ENCODE measurements at places on chromosomes 12 and 14.

DNA sequence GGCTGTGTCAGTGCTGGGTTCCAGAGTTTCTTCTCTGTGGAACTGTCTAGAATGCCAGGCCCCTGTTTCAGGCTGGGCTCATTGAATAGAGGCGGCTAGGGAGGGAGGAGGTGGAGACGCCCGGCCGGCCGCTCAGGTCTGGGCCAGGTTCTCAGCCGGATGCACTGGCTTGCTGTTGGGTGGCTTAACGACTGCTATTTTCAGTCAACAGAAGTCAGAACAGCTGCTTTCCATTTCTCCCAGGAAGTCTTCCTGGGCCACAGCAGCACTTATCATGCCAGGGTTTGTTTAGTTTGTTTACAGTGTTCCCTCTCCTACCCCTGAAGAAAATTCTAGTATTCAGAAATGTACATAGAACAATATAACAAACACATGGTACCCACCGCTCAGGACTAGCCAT is 26.0 kb upstream of the VPS37B start:
- no peak for DNase-seq

DNA sequence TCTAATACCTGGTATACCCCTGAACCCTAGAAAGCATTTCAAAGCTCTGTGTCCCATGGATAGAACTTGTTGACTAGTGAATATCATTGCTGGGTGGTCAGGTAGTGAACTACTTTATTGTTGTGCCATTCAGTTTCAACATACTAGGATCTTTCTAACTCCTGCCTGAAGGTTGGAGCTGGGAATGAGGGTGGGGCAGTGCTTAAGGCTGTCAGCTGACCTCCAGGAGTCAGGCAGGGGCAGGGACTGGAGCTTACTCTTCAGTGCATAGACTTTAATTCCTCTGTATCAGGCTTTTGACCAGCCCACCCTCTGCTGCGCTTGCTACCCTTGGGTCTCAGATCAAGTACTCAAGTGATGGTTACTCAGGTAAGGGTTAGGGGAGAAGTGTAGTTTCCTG is 102.6 kb upstream of the RFX4 start:
- no peak for DNase-seq

DNA sequence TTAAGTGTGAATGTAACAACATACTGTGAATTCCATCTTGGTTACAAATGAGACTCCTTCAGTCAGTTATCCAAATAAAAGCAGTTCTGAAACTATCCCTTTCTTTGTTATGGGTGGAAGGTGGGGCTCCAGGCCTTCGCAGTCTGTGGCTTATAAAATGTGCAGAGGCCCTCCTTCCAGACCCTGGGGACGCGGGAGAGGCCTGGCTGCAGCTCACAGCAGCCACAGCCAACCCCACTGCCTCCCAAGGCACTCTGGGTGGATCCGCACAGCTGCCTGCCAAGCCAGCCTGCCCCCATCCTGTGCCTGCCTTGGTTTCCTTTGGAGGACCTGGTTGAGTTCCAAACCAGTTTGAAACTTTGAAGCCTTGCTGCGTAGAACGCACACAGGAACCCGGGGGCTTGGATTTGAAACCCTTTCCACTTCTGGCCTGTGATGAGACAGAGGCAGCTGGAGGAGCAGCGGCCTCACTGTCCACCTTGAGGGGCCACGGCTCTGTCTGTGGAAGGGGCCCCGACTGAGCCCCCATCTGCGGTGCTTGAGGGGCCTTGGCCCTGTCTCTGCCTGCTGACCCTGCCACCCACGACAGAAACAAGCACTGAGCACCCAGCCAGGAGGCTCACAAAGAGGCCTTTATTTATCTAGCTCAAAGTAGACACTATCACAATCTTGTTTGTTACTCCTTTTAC is 30.4 kb downstream of the CCNK start:
- peak; percentile 62 for DNase-seq

- peak; percentile 60 for DNase-seq
These were observed 1.1 kb downstream of the LRP1 start for GRCh38 chr12:57129321-57129842.

DNA sequence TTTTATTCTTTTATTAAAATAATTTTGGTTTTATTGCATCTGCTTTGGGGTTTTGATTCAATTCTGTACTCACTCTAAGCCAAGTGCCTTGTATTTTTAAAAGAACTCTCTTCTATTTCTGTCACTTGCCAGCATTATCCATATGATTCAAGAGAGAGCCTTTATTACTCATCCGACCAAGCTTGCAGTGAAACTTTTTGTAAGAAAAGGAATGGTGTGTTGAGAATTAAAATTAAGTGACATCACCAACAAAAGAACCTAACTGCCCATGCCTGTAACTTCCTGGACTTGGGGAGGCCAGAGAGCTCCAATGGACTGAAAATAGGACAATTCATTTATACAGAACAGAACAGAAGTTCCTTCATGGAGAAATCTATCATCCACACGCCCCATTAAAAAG is 52.1 kb downstream of the GALNT4 start:
- DNase-seq: peak; percentile 77

DNA sequence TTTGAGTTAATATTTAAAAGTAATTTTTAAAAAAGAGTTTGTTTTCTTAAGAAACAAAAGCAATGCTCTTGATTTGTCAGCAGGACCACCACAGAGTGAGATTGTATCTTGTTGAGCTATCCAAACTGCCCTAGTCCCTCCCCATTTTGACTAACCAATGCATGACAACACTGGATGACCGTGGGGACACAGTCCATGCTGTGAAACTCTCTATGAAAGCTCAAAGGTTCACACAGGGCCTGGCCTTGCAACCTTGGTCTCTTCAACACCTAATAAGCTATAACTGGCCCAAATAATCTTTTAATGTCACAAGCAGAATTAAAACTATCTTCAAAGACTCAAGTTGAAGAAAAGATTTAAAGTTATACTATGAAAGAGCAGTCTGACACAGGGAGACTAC is 13.5 kb downstream of the ETFRF1 start:
- DNase-seq: no peak

- peak; percentile 47 for DNase-seq
These were observed 1.6 kb downstream of the CDH24 start for GRCh38 chr14:23055621-23056144.

DNA sequence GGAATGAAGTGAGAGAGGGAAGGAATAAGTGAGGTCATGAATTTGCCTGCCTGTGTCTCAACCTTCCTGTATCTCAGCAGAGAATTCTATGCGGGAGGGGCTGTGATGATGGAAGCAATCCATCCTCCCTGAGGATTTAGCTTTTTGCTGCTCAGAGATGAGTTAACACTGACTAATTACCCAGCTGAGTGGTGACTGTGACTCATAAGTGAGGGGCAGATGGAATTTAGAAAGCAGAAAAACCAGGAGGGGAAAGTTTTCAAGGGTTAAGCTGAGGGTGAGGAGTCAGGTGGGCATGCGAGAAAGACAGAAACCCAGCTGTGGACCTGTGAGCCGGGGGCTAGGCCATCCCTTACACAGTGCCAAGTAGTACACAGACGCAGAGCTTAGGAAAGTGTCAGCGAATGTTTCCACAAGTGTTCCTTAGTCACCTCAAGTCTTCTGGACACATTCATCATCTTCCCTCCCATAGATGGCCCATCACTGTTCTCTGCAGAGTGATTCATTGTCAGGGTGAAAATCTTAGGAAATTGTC is 277.9 kb downstream of the IPO8 start:
- DNase-seq: peak; percentile 86

GRCh38 chr12:79692860-79693577 is 2.3 kb upstream of the PAWR start:
- DNase-seq: peak; percentile 58

- DNase-seq: no peak
These were observed 206.8 kb downstream of the DACT1 start for GRCh38 chr14:58844544-58844943.

GRCh38 chr14:61444215-61444768 is 122.9 kb downstream of the PRKCH start:
- no peak for DNase-seq

- no peak for DNase-seq
These were observed at the start of gene MDGA2 for GRCh38 chr14:47675466-47676314. Gene MDGA2, minus strand, starts transcription at chr14:47675605.

GRCh38 chr14:83147006-83147405 is 1613.4 kb upstream of the SEL1L start:
- no peak for DNase-seq

DNA sequence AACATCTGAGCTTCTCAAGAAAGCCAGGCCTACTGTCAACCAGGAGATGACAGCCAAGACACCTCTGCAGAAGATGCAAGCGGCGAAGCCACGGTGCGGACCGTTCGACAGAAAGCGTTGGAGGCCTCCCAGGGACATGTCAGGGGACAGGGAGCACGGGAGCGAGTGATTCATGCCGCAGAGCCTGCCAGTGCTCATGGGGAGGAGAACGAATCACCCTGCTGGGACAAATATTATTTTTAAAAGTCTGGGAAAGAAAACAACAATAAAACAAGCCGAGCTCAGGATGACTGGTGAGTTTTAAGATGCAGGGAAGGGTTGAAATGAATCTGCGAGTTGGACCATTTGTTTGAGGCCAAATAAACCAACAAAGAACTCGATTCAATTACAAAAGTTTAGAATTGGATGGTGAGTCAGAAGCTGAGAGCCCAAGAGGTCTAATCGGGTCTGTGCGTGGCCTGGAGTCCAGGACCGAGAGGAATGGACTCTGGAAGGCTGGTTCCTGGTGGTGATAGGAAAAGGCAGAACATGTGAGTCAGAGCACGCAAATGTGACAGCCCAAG is 91.0 kb downstream of the RBM19 start:
- DNase-seq: no peak

DNA sequence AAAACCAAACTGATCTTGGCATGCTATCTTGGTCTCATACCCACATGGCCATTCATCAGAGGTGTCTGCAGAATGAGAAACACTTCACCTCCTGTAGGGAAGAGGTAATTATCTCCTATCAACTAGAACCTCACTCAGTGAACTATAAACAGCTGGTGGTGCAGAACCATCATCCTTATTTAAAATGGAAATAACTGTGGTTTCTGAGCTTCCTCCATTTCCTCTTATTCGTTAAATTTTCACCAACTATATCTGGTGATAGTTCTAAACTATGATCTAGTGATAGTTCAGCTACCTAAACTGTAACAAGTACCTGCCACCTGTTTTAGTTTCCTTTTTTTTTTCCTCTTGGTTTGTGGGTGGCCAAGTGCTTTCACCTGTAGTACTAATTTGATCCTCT is 218.5 kb downstream of the FUT8 start:
- DNase-seq: no peak

GRCh38 chr12:80321653-80322052 is 122.4 kb upstream of the PTPRQ start:
- DNase-seq: peak; percentile 69

GRCh38 chr12:27751386-27752047 is 28.5 kb upstream of the KLHL42 start:
- no peak for DNase-seq

GRCh38 chr12:82357845-82358199 is 365 bp downstream of the CCDC59 start:
- peak; percentile 2 for DNase-seq

- peak; percentile 29 for DNase-seq
These were observed 65.5 kb upstream of the BEGAIN start for GRCh38 chr14:100652744-100653143.

- no peak for DNase-seq
These were observed 32.5 kb upstream of the ANO2 start for GRCh38 chr12:5977556-5977955.

GRCh38 chr14:82855912-82856391 is 1322.3 kb upstream of the SEL1L start:
- DNase-seq: peak; percentile 6

- peak; percentile 100 for DNase-seq
These were observed 16.6 kb upstream of the SLC38A2 start for GRCh38 chr12:46389031-46389616.

Measured in AG10803 (cell line).